Stimulated activated naive CD4-positive, alpha-beta T cell treated with Interleukin-2 at 50 U/mL for 16 hours (primary cell): ENCODE measurements at places on chromosomes 6 and 20.

DNA sequence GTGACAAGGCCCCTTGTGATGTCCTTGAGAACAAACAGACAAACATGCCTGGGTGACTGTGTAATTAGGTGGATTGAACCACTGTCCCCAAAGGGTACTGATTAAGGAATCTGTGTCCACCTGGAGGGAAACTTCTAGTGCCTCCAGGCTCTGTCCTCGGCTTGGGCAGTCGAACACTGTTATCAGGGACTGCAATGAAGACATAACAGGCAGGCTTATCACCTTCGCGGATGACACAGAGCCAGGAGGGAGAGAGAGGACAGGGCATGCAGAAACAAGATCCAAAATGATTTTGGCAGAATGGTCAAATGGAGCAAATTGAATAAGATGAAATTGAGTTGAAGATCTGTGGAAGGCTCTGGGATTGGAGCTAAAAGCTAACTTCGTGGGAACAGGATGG is 60.9 kb upstream of the ZFAND3 start:
- no peak for DNase-seq

DNA sequence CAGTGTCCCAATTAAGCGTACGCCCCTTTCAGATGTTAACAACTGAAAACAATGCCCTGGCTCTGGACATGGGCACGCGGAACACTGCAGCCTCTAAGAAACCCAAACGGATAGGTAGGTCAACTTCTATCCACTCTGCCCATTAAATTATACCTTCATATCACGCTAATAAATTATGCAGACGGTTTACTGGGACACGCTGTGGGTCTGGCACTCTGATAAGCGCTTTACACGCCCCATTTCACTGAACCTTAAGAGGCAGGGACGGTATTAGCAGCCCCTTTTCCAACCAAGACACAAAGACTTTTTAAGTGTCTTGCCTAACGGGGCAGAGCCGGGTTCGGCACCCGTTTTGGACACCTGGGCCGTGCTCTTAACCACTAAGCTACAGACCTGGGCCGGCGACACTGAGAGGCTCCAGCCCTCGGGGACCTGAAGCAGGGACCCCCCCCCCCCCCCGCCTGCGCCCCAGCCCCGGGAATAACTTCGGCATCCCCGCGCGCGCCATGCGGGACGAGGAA is 744 bp downstream of the STAU1 start:
- DNase-seq, result no peak

GRCh38 chr6:145561095-145562072 is 173.9 kb downstream of the EPM2A start:
- no peak for DNase-seq

DNA sequence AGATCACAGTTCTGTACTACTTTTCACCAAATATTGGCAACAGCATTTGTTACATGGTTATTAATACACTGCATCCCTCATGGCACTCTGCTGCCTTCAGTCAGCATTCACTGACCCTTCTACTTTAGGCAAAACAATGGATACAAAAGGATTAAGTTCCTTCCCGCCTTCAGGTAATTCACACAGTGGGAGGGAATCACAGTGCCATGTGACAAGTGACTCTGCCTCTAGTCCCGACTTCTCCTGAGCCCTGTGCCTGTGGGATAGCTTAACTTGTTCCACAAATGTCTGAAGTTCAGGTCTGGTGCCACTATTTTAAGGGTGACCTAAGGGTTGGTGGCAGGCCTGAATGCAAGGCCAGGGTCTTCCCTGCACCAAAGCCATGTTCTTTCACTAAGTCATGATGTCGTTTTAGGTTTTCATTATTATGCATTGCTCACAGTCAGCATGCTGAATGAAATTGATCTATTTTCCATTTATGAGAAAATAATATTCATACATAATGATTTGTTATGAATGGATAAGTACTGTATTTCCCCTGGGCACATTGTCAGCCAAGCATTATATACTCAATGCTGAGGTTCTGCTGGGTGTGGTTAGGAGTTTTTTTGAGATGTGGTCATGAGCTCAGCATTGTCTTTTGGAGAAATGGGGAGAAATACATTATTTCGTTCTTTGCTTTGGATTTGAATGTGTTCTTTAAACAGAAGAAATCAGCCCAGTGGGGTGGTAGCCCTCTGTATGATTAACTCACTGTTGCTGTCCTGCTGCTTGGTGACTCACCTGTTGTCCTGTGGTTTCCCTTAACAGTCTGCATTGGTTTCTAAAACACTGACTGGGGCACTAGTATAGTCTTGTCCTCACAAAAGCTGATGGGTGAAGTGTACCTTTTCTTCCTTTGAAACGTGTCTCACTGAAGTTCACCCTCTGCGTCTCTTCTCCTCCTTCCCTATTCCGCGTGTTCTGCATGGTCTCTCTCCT is 66.4 kb downstream of the AFDN start:
- no peak for DNase-seq

DNA sequence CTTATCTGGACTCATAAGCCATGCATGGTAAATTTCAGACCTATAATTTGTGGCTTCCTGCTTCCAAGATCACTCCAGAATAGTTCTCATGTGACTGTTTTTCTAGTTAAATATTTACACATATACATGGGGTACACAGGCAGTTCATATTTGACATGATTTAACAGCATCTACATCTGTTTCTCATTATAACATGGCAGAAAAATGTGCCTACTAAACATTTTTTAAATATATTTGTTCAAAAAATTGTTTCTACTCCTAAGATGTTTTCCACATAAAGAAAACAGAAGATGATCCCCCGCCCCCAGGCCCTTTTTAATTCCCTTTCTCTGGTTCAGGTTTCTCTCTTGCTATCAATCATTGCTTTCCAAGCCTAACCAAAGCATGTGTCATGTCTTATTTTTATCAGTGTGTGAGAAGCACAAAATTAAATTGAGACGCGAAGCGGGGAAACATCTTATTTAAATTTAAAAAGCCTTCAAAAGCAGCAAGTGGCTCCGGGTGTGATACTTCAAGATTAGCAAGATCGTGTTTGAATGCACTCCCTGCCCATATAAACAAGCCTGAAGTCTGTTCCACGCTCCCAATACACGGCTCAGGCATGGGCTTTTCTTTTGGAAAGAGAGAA is 37.3 kb downstream of the IPCEF1 start:
- DNase-seq, result no peak

GRCh38 chr6:11427723-11428245 is 109.8 kb upstream of the TMEM170B start:
- no peak for DNase-seq
